AG04450 (cell line): ENCODE measurements at places on chromosomes 13 and 19. TPM values are rescaled to one million over a fixed set of nuclear protein-coding genes. Genes with fewer than 3 reads are reported as not detected.

GRCh38 chr19:48738557-48739403 lies 1.6 kb downstream of the RASIP1 start:
- DNase-seq = no peak

- DNase-seq = no peak
Observed at GRCh38 chr13:23949200-23949599, 51.9 kb upstream of the C1QTNF9B start.

The CLIP3 gene
- 18.1 and 29.4 TPM in 2 replicates for polyA plus RNA-seq

The GIPC3 gene
- 0.30 and 0.41 TPM in 2 replicates for polyA plus RNA-seq

The ICAM4 gene
- polyA plus RNA-seq = 2.5 and 3.3 TPM in 2 replicates

DNA sequence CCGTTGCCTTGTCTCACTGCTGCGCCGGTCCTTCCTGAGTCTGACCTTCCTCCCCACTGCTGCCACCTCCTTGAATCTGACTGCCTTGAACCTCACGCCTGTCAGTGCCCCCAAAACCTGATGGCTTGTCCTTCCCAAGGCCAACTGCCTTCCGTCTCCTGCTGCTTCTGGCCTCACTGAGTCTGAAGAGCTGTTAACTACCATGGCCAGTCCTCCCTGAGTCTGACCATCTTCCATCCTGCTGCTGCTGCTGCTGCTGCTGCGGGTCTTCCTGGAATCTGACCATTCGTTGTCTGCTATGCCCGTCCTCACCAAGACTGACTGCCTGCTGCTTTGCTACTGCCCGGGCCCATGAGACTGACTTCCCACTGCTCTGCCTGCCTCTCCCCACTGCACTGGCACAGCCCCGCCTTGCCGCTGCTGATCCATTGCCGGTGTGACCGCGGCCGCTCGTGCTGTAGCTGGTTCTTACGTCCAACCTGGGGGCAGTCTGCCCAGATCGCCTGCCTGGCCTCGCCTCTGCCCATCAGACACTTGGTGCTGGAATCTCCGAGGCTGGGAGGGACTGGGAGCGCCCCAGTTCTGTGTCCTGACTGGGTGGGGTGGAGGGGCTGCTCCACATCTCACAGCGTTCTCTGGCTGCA lies 2.9 kb upstream of the RCN3 start:
- DNase-seq = no peak

- no peak for DNase-seq
Observed at GRCh38 chr19:11479898-11480714, 740 bp downstream of the ELAVL3 start.

GRCh38 chr19:28603453-28603852 lies 609.5 kb downstream of the UQCRFS1 start:
- no peak for DNase-seq

The ZNF20 gene
- 2.4 and 2.7 TPM in 2 replicates for polyA plus RNA-seq

- no peak for DNase-seq
Observed at GRCh38 chr13:41459432-41460073, 2.2 kb downstream of the RGCC start.

DNA sequence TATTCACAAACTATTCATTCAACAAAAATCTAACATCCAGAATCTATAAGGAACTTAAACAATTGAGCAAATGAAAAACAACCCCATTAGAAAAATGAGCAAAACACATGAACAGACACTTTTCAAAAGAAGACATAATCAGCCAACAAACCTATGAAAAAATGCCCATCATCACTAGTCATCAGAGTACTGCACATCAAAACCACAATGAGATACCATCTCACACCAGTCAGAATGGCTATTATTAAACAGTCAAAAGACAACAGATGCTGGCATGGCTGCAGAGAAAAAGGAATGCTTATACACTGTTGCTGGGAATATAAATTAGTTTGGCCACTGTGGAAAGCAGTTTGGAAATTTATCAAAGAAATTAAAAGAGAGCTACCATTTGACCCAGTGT lies 487.6 kb downstream of the GPC6 start:
- DNase-seq = no peak

GRCh38 chr19:49491030-49491803 lies 3.8 kb downstream of the RPL13A start:
- DNase-seq = no peak

DNA sequence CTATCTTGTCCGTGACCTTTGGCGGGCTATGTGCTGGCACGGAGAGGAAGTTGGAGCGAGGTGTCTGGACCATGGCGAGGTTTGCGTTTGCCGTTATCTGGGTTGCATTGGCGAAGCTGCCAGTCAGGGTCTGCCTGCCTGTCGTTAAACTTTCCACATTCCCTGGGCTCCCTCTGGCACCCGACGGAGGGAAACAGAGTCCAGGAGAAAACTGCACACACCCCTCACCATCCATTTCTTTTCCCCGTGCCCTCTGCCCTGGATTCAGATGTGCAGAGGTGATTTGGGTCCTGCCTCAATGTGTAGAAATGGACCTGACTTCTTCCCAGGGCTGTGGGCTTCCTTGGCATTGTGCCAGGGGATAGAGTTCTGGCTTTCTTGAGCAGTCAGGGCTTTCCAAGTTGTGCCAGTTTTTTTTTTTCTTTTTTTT lies 142.4 kb downstream of the URI1 start:
- DNase-seq = no peak

The NXNL1 gene
- not detected in 2 replicates for polyA plus RNA-seq

The CYSLTR2 gene
- not detected in 2 replicates for polyA plus RNA-seq

The EPS8L1 gene
- polyA plus RNA-seq = 1.5 and 2.3 TPM in 2 replicates

- DNase-seq = no peak
Observed at GRCh38 chr19:1616396-1616795, 11.1 kb upstream of the UQCR11 start.

The ATP4B gene
- polyA plus RNA-seq = not detected in 2 replicates

The TSSK6 gene
- 1.0 and 1.7 TPM in 2 replicates for polyA plus RNA-seq

DNA sequence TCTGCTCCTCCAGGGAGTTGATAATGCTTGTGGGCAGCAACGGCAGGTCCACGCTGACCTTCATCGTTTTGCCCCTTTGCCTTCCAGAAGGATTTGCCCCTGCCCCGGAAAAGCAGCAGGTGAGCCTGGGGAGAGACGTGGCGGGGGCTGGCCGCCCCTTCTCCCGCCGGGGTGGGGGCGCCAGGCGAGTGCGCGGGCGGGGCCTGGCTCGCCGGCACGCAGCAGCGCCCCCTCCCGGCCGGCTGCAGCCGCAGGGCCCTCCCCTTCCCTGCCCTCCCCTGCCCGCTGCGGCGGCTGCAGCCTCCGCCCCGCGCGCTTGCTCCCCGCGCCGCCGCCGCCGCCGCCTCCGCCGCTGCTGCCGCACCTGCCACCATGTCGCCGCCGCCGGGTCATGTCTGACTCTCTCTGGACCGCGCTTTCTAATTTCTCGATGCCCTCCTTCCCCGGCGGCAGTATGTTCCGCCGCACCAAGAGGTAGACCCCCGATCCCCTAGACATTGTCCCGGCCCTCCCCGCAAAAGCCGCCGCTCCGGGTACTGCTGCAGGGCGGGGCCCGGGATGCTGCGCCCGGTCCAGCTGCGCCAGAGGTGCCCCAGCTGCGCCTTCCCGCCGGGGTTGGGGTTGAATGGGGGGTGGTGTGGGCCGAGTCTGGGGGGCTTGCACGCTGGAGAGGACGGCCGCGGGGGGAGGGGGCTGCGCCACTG lies at the start of gene MAST1:
MAST1 (plus strand) TSS at position 334 of the 704 bp plus-strand sequence; CDS start at position 392, 58 bp downstream.
- DNase-seq = no peak

DNA sequence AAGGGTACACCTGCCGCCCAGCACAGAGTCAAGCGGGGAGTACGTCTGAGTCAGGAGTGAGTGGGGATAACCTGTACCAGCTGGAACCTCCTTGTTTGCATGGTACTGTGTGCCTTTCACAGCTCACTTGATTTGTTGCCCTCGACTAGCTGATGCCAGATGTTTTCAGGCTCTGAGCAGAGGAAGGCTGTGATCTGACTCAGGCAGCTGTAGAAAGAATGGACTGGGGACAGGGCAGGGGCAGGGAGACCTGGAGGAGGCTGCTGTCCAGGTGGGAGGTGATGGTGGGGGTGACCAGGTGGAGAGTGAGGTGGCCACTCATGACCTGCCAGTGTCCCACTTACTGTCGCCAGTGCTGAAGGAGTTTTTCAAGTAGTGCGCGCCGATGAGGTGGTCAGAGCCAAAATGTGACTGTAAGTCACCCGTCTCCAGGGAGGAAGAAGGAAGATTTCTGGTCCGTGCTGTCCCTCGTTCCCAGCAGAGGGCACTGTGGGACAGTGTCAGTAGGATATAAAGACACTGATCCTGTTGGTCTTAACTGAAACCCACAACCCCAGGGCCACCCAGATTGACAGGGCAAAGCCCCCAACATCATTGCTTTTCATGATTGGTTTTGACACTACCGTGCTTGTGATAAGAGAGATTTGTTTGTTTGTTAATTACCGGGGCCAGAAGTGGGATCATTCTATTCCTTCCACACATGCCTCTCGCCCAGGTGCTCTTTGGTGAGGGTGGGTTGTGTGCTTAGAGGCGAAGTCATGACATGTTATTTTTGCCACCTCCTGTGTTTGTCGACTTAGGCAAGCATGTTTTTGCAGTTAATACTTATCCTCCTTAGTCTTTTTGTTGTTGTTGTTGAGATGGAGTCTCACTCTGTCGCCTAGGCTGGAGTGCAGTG lies 128.4 kb downstream of the DPF1 start:
- DNase-seq = no peak

DNA sequence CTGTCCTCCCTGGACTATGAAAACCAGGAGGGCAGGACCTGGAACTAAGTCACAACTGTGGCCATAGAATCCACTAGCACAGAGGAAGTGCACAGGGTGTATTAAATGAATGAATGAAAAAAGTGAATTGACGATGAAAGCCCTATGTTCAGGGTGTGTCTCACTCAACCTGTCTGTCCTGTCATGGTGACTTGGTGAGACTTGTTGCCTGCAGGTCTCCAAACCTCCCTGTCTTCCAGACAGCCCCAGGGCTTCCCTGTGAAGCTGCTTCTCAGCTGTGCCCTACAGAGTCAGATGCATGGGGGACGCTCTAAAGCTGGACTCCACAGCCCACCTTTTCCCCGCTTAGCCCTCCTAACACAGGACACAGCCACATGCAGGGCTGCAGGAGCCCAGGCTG lies 4.8 kb upstream of the IGFL1 start:
- no peak for DNase-seq

The STOML3 gene
- polyA plus RNA-seq = not detected in 2 replicates

GRCh38 chr13:79709471-79709870 lies 228.5 kb downstream of the NDFIP2 start:
- DNase-seq = no peak

- no peak for DNase-seq
Observed at GRCh38 chr19:48085904-48086864, 24.4 kb downstream of the PLA2G4C start.

The ZNF419 gene
- polyA plus RNA-seq = 8.7 and 11.1 TPM in 2 replicates

GRCh38 chr13:46756977-46757376 lies 40.0 kb downstream of the ESD start:
- no peak for DNase-seq
